ENCODE measurements at places on chromosomes 2 and 18.

GRCh38 chr2:230578106-230578505 lies 134.5 kb upstream of the CAB39 start:
- DNase-seq = no peak

- DNase-seq = no peak
Measured at GRCh38 chr2:106565599-106565998, 78.4 kb downstream of the CD8B2 start.

DNA sequence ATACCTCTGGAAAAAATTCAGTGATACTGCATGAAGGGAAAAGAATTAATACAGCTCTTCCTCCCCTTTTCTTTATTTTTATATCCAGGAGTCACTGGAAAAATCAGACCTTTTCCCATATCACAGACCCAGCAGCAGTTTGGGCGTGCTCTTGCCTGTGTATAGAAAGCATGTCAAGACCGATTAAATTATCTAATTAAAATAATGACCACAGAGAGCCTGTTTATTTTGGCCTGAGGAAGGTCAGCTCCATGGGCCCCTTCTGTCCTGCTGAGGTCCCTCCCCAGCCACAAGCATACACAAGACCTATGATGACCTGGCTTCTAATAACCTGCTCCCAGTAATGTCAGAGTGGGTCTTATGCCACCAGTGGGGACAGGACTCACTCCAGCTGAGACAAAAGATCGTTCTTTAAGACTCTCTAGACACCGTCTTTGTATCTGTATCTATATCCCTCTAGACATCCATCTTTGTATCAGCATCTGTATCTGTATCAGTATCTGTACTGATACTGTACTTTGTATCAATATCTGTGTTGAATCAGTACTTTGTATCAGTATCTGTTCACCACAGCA lies 147.8 kb downstream of the VAPA start:
- DNase-seq = no peak

- DNase-seq = no peak
Measured at GRCh38 chr2:123207245-123207644, 817.8 kb upstream of the CNTNAP5 start.

- DNase-seq = no peak
Measured at GRCh38 chr2:186440506-186440905, 45.6 kb upstream of the ZC3H15 start.

DNA sequence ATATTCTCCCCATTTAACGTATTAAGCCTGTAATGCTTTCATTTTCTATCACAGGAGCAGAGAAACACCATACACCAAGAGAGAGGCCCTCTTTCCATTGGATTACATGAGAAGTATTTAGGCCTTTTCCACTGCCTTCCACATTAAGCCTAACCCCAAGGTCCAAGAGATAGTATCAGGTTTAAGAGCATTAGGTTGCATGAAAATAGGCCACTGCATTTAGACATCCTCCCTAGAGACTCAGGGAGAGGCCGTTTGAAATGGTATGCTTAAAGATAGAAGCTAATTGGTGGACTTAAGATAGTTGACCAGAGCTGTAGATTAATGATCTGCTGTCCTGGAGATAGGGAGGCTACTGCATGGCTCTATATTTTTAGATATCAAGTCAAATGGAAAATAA lies 128.5 kb upstream of the PTPRM start:
- no peak for DNase-seq

DNA sequence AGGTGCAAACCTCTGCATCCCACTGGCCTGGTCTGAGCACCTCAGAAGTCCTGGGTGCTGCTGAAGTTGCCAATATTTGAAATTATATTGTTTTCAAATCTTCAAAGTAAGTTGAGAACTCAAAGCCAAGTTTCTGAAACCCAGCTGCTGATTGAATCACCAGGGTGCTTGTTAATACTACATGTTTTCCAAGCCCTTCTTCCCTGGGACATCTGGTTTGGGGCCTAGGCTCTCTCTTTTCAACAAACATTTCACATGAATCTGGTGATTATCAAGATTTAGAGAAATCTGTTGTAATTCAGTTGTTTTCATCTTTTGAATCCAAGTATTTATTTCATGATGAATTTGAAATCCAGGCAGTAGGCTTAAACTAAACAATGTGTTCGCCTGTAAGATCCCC lies 24.4 kb downstream of the MLPH start:
- no peak for DNase-seq

DNA sequence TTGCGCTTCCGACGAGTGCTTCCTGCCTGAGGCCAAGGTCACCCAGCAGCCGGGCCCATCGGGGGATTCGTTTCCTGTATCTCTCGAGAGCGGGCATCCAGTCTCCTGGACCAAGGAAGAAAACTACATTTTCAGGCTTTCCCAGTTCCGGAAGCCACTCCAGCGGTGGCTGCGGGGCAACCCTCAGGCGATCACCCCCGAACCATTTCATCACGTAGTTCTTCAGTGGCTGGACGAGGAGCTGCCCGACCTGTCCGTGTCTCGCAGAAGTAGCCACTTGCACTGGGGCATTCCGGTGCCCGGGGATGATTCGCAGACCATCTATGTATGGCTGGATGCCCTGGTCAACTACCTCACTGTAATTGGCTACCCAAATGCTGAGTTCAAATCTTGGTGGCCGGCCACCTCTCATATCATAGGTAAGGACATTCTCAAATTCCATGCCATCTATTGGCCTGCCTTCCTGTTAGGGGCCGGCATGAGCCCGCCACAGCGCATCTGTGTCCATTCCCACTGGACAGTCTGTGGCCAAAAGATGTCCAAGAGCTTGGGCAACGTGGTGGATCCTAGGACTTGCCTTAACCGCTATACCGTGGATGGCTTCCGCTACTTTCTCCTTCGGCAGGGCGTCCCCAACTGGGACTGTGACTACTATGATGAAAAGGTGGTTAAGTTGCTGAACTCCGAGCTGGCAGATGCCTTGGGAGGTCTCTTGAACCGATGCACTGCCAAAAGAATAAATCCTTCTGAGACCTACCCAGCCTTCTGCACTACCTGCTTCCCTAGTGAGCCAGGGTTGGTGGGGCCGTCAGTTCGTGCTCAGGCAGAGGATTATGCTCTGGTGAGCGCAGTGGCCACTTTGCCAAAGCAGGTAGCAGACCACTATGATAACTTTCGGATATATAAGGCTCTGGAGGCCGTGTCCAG lies 1.0 kb downstream of the MARS2 start:
- no peak for DNase-seq

GRCh38 chr2:8534729-8535468 lies 147.0 kb upstream of the ID2 start:
- no peak for DNase-seq

GRCh38 chr2:225415792-225416191 lies 16.3 kb downstream of the NYAP2 start:
- no peak for DNase-seq

DNA sequence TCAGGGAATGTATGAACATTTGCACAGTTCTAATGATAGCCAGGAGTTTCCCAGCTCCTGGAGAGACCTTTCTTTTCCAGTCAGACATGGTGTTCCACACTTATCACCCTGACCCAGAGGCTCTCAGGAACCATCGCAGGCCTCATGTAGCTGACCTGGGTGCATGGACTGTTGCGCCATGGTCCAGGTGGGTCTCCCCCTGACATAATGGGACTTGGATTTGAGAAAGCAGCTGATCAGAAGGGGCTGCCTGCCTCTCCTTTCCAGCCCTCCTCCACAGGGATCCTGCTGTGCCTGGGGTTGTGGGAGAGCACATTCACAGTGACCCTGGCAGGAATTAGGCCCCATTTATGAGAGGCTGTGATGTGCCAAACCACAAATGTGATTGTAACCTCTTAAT lies 133.4 kb upstream of the ALPP start:
- DNase-seq = no peak

GRCh38 chr18:9549405-9549804 lies 65.0 kb downstream of the PPP4R1 start:
- DNase-seq = no peak

GRCh38 chr18:23501626-23502025 lies 1.7 kb upstream of the RMC1 start:
- no peak for DNase-seq

GRCh38 chr2:62178741-62179271 lies 17.1 kb upstream of the B3GNT2 start:
- no peak for DNase-seq

DNA sequence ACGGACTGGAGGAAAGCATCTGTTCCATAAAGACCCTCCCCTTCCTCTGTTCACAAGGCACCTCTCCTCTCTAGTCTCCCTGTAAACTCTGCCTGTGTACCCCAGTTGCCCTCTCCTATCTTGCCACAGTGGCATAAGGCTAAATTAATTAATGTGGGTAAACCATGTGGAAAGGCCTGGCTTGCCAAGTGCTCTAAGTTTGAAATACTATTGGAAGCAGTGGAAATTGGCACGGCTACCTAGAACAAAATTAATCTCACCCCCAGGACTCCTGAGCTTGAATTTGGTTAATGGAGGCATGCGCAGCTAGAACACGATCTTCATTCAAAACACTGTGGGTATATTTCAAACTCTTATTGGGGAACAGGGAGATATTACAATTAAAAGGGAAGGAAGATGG lies 19.2 kb upstream of the SLC14A2 start:
- DNase-seq = no peak

DNA sequence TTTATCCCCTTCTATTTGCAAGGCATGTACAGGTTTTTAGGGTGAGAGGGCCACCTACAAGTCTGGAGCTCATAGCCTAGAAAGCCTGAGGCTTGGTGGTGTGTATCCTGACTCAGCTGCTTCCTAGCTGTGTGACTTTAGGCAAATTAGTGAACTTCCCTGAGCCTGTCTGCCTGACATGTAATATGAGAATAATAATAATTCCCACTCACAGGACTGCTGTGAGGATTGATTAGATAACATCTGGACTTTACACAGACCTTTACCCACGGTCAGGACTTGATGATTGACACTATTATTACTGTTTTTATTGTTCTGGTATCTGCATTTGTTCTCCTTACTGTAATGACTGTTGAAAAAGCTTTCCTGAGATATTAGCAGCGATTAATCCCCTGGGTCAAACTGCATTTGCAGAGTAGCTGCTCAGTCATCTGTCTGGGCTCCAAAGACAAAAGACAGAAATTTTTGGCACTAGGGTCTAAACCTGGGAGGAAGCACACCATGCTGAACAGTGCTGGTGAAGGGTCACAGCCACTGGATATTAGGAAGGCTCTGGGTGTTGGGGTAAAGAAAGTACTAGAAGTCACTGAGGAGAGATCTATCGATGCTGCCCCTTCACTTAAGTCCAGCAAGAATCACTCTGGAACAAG lies 276.5 kb upstream of the FN1 start:
- DNase-seq = no peak

GRCh38 chr2:141899740-141900139 lies 231.1 kb downstream of the LRP1B start:
- DNase-seq = no peak

GRCh38 chr2:17981936-17982335 lies 103.5 kb downstream of the KCNS3 start:
- DNase-seq = no peak

DNA sequence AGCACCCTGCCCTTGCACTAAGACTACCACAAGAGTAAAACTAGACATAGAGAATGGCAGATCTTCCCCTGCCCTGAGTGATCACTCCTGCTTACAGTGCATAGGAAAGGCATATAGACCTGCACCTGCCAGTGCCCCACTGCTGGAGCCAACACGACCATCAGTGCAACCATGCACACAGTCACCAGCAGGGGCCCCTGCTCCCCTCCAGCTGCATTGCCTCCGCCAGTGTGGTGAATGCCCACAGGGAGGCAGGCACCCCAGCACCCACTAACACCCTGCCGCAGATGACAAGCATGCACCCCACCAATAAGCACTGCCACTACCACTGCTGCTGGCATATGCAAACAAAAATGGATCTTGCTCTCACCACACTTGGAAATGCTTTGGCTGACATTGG lies 478.8 kb downstream of the ADCYAP1 start:
- no peak for DNase-seq
